ENCODE measurements at places on chromosomes 7 and 10.

GRCh38 chr10:71409516-71410104 lies 12.9 kb downstream of the CDH23 start:
- DNase-seq = no peak

GRCh38 chr10:5871596-5871995 lies 18.1 kb downstream of the ANKRD16 start:
- no peak for DNase-seq

DNA sequence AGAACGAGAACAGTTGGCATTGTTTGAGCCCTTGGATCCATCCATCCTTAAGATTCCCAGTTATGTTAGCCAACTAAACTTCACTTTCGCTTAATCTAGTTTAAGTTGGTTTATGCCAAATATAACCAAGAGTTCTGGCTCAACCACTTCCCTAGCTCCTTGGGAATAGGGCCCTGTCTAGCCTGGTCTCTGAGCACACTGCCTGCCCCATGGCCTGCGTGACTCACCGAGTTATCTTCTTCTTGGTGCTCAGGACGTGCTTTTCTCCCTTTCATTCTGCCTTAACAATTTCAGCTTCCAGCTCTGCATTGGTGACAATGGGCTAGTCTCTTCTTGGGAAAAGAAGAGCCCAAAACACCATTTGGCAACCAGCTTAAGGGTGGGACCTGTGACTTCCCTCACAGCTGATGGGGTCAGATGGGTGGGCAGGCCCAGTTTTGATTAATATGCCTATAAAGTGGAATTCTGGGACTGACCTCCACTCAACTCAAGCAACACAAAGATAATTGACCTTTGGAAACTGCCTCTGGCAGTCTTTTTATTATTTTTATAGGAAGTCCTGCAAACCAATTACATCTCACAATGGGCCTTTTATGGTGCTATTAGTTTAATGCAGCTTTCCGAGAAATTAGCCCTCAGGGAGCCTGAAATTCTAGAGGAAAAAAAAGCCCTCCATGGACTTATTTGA lies 126.4 kb downstream of the CFAP58 start:
- no peak for DNase-seq

- DNase-seq = no peak
Measured at GRCh38 chr10:58896229-58896628, 280.2 kb upstream of the PHYHIPL start.

DNA sequence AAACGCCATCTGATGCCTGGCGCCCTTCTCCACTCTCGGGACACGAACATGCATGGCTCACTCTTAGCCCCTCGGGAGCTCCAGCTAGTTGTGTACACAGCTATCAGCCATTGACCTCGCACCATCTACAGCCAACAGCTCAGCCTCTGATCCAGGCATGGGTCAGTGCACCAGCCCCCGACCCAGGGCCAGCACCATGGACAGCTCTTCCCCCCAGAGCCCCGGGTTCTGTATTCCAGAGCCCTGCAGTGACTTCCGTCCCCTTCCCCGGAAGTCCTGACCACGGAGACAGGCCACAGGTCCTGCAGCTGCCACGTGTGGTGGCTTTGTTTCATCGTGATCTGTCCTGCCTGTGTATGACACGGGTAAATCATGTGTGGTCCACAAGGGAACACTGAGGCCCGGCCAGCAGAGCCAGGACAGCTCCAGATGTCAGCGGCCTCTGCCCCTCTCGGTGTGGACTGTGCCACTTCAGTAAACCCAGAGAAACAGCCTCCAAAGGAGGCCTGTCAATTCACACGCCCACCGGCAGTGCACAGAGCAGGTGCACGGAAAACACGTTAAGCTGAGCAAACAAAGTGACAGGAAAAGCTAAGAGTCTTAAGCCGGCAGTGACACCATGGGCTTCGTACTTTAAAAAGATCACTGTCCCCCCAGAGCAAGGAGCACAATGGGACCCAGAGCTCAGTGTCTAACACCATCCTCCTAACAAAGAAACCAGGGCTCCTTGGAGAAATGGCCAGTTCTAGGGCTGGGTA lies 13.0 kb downstream of the STK32C start:
- DNase-seq = no peak
